ENCODE measurements at places on chromosomes 7 and 10. TPM values are rescaled to one million over a fixed set of nuclear protein-coding genes. Genes with fewer than 3 reads are reported as not detected.

- no peaks in the 10 kb centered on the region for H3K4me1 ChIP-seq
- H3K27ac ChIP-seq: no peak overlapping the region
- no peaks in the 10 kb centered on the region for H3K36me3 ChIP-seq
These were observed 176.4 kb downstream of the AHR start for GRCh38 chr7:17474724-17475344.

- H3K36me3 ChIP-seq: no peaks in the 10 kb centered on the region
- no peak for DNase-seq
- no peak overlapping the region for H3K27ac ChIP-seq
- H3K4me3 ChIP-seq: no peak overlapping the region
These were observed 800.5 kb upstream of the KCND2 start for GRCh38 chr7:119472408-119473038.

DNA sequence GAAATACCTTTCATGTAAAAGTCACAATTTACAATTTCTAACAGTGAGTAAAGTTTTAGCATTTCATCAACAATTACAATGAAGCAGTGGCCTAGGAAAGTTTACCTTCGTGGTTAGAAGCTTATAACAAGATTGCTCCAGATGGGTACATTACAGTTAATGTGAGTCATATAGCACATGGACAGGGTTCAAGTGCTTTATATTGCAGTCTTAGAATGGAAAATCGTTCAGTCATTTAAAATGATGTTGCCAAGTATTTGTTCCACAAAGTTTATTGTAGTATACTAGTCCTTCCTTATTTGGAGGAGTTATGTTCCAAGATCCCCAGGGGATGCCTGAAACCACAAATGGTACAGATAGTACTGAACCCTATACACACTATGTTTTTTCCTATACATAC is 174.6 kb upstream of the TARP start:
- H3K4me1 ChIP-seq: peaks cover 12% of the 10 kb centered on the region
- DNase-seq: no peak
- no peaks in the 10 kb centered on the region for H3K36me3 ChIP-seq

GRCh38 chr10:1546431-1547110 is 190.8 kb downstream of the ADARB2 start:
- DNase-seq: no peak
- H3K4me1 ChIP-seq: no peaks in the 10 kb centered on the region
- H3K36me3 ChIP-seq: no peaks in the 10 kb centered on the region
- peaks cover 11% of the 10 kb centered on the region for H3K27me3 ChIP-seq
- H3K4me3 ChIP-seq: no peak overlapping the region

DNA sequence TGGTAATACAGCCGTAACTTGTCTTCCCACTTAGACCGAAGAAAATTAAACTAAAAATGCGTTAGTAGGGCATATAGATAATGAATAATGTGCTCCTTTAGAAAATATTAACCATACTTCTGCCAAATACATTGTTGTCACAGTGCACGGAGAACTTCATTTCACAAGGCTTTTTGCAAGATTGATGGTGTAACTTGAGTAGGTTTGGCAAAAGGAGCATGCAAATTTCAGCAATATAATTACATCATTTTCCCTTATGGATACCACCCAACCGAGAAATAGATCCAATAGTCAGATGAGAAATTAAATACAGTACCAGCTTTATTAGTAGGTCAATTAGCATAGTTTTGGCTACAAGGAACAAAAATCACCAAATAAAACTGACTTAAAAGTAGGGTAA is 792.6 kb upstream of the C7orf33 start:
- no peaks in the 10 kb centered on the region for H3K27me3 ChIP-seq
- no peaks in the 10 kb centered on the region for H3K36me3 ChIP-seq
- no peak overlapping the region for H3K27ac ChIP-seq
- H3K4me1 ChIP-seq: no peaks in the 10 kb centered on the region

The SPACDR gene
- 5.6 TPM for total RNA-seq

The ITIH2 gene
- total RNA-seq: not detected
